Activated gamma-delta T cell (primary cell): ENCODE measurements at places on chromosomes 11 and 22.

DNA sequence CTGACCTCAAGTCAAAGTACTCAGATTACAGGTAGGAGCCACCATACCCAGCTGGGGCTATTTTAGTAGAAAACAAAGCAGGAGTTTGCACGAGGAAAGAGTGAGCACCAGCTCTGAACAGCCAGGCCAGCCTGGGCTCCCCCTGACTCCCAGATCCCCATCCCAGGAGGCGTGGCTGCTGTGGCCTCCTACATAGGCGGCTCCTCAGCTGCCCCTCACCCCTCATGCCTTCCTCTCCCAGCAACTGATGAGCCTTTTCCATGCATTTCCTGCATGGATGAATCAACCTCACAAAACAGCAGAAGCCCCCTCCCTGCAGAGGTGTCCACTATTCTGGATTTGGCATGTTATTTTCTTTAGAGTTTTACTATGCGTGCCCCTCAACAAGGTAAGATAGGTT is 10.5 kb upstream of the FLRT1 start:
- DNase-seq, result no peak

DNA sequence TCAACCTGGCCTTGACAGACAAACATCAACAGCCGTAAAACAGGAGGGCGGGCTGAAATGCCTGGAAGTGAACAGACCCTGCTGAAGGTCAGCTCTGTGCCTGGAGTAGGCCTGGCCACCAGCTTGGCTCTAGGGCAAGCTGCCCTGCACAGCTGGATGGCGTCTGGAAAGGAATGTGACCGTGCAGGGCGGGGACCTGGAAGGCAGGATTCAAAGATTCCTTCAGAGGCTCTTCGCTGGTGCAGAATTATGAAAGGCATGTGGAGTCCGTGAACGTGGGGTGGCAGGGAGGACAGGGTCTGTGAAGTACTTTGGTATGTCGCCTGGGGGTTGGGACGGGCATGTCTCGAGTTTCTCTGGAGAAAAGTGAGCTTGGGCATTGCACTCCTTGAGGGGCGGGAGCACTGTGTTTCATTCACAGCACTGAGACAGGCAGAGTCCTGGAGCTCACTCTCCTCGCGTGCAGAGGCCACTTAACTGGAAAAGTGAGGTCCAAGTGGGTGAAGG is 1.5 kb downstream of the EHD1 start:
- no peak for DNase-seq

GRCh38 chr22:37183432-37184379 is 4.3 kb downstream of the C1QTNF6 start:
- DNase-seq, result no peak

DNA sequence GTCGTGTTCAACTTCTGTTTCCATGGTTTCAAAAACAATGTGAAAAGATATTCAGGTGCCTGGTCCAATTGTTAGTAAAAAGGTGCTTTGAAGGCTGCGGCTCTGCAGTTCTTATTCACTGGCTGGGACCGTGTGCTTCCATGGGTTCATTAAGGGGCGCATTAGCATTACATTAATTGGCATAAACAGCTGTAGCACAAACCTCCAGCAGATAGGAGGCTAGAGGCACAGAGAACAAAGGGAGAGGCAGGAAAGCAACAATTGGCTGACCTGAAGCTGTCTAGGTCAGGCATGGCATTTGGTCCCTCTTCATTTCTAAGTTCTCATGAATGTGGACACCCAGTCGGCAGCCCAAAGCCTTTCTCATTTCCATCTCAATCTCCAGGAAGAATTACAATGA is 16.6 kb downstream of the PAK1 start:
- no peak for DNase-seq

- DNase-seq, result no peak
Observed at GRCh38 chr22:42314709-42315391, 44.4 kb upstream of the TCF20 start.

DNA sequence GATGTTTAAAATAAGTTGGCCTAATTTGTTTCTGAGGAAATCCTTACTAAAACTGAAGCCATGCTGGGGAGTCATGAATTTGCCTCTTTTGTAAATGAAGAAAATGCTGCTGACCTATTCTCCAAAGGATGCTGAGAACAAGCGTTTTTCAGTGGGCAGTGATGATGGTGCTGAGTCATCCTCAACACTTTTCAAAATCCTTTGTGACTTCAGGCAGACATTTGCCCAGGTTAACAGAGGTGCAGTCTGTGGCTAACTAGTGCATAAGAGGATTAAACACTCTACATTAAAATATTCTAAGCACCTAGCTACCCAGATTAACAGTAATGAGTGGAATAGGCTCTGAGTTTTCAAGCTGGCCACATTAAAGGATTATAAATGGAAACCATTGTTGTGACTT is 509.0 kb downstream of the DLG2 start:
- DNase-seq, result no peak

DNA sequence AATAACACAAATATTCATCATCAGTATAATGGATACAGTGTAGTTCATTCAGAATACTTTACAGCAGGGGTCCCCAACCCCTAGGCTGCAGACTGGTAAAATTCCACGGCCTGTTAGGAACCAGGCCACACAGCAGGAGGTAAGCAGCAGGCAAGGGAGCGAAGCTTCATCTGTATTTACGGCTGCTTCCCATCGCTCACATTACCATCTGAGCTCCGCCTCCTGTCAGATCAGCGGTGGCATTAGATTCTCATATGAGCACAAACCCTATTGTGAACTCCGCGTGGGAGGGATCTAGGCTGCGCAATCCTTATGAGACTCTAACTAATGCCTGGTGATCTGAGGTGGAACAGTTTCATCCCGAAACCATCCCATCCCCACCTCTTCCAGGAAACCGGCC is 125.1 kb downstream of the SERGEF start:
- no peak for DNase-seq

GRCh38 chr11:48900131-48900800 is 83.4 kb downstream of the TRIM51G start:
- DNase-seq, result no peak

- DNase-seq, result no peak
Observed at GRCh38 chr11:46321757-46322156, 25.5 kb upstream of the DGKZ start.

DNA sequence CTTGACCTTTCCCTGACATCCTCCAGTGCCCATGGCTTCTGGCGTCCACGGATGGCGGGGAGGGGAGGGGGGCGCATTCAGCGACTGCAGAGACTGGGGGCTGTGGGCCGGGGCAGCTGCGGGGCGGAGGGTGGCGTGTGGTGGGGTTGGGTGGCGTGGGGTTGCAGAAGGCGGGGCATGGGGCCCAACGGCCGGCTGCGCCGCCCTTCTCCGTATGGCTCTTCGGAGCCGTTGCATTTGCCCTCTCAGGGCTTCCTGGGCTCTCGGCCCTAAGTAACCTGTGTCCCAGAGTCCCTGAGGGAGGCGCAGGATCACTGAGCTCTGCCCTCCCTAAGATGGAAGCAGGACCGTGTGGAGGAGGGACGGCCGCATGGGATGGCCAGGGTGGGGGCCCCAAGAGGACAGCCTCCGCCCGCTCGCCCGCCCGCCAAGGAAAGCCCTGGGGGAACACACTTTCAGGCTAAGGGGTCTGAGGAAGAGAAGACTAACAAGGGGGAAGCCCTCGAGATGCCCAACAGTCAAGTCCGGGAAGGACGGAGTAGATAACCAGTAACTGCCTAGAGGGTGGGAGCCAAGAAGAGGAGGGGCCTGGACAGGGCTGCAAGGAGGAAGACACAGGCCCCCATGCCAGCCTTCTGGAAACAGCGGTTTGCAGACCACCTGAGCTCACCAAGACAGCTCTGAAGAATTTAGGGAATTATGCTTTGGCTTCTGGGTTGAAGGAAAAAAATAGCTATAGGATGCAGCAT is 9.2 kb upstream of the AIFM3 start:
- DNase-seq, result no peak

GRCh38 chr22:50444663-50445062 is 30.2 kb downstream of the SBF1 start:
- no peak for DNase-seq

- DNase-seq, result no peak
Observed at GRCh38 chr11:133816146-133816870, 29.0 kb downstream of the SPATA19 start.

- no peak for DNase-seq
Observed at GRCh38 chr11:37942081-37942480, 1344.0 kb upstream of the RAG2 start.

GRCh38 chr11:118527109-118527508 is at the start of gene TTC36:
Gene TTC36, plus strand, starts transcription at chr11:118527474. Its CDS starts 21 bp downstream, at chr11:118527495.
- no peak for DNase-seq
